IPS DF 6.9 (cell line): ENCODE measurements at places on chromosomes 2 and 18.

- no peak for DNase-seq
These were observed 204.9 kb downstream of the PTGR3 start for GRCh38 chr18:75003764-75004690.

GRCh38 chr2:15768615-15769014, 171.7 kb upstream of the MYCN start:
- no peak for DNase-seq

- no peak for DNase-seq
These were observed 43.8 kb upstream of the ZNF516 start for GRCh38 chr18:76538846-76539245.

DNA sequence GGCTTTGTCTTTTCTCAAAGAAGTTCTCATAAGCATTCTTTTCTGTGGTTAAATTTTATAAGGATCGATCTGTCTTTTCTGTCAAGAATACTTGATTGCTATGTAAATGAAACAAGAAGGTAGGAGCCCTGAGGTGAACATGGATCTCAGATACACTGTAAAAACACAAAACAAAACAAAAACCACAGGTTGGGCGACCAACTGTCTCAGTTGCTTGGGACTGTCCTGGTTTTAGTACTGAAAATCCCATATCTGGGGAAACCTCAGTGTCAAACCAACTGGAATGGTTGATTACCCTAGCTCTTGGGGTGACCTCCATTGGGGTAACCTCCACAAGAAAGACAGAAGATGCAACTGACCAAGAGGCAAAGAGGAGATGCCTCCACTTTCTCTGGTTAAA, 55.8 kb upstream of the TMEM178A start:
- no peak for DNase-seq

DNA sequence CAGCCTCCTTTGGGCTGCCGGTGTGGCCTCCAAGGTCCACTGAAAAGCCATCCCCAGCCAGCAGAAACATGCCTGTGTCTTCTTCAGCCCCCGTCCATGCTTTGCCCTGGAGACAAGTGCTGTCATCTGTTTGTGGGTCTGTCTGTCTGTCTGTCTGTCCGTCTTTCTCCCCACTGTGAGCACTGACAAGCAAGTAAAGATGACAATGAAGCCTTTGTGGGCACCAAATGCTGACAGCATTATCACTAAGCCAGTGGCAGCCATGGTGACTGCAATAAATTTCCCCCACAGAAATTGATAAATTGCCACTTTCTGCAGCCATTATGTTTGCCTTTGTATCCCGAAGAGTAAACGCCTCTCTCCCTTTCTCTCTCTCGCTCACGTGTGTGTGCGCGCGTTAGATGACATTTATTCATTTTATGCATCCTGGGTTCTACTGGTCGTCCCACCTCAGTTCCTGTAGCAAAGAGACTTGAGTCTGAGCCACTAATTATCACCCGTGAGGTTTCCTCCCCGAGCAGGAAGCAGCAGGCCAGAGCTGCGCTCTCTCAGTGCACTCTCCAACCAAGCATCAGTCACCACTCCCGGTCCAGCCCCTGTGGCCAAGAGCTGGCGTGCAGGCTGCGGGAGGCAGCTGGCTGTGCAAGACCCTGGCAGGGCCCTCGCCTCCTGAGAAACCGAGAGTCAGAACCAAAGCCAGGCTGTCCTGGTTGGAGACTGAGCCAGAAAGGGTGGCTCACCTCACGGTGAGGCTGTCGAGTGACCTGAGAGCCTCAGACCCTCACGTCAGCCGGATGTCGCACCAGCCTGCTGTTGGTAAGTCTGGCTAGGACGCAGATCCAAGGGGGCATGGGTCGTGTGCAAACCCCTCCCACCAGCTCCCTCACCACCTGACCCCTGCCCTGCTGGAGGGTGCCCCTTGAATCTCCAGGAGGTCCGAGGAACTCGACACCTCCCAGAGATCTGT, 6.9 kb downstream of the STEAP3 start:
- DNase-seq: no peak

GRCh38 chr18:23495723-23496440, 7.4 kb upstream of the RMC1 start:
- no peak for DNase-seq

GRCh38 chr2:99380376-99381010, 43.3 kb downstream of the EIF5B start:
- no peak for DNase-seq

DNA sequence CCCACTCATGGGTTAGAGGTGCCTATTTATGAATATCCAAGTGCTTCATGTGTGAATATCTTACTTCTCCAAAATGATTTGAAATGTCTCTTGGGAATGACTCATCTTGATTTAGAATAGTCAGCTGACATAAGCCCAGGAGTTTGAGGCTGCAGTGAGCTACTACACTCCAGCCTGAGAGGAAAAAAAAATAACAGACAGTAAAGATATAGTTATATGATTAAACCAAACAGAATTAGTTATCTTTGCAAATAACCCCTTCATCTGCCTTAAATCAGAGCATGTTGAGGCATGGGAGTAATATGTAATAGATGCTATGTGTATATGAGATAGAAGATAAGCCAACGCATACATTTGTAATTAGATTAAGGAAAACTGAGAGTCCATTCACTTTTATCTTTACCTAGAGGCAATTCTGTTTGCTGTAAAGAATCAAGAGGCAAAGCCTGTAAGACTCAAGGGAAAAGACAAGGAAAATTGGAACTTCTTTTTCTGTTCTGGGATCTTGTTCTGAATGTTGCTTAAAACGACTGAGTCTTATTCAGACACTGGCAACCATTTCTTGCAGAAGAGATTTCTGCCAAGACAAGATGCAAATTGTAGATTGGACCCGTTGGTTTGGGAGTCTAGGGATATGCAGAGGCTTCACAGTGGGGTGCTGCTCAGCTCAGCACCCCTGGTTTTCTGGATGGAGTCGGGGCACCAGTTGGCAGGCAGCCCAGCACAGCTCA, 104.4 kb downstream of the LIPG start:
- DNase-seq: no peak

- no peak for DNase-seq
These were observed 278.0 kb upstream of the MGAT5 start for GRCh38 chr2:133975676-133976428.

- no peak for DNase-seq
These were observed 122.6 kb downstream of the WDPCP start for GRCh38 chr2:63465633-63466032.

DNA sequence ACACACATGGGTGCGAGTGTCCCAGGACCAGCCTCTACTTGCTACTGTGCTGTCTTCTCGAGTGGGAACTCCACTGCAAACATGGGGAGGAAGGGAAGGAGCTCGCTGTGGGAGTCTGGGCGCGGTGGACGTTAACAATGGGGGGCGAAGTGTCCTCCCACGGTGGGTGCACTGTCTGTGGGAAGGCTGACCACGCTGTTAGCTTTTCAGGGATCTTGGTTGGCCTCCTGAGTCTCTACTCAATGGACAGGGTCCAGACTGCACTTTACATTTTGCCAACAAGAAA, 146.7 kb downstream of the MBP start:
- DNase-seq: no peak

GRCh38 chr2:72803151-72803550, 22.7 kb downstream of the EXOC6B start:
- DNase-seq: no peak

GRCh38 chr18:22559414-22560274, 141.9 kb upstream of the CTAGE1 start:
- no peak for DNase-seq

- no peak for DNase-seq
These were observed 629.9 kb upstream of the ACVR2A start for GRCh38 chr2:147214914-147215313.

DNA sequence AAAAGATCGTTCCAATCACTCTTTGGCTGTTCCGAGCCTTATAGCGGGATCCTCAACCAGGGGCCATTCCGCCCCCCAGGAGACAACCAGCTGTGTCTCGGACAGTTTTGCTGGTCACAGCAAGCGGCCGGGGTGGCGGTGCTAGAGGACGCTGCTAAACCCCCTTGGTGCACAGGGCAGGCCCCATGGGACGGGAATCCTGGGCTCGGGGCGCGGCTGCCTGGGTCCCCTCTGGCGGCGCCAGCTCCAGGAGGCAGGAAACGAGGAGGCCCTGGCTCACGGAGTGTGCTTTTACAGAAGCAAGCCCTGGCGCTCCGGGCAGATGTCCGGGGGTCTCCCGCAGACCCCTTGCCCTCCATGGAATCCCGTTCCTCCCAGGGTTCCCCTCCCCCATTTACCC, 22.1 kb downstream of the SCYGR8 start:
- DNase-seq: no peak

GRCh38 chr2:57597940-57598339, 448.7 kb upstream of the VRK2 start:
- no peak for DNase-seq

GRCh38 chr18:13241893-13242175, 23.3 kb downstream of the LDLRAD4 start:
- no peak for DNase-seq

DNA sequence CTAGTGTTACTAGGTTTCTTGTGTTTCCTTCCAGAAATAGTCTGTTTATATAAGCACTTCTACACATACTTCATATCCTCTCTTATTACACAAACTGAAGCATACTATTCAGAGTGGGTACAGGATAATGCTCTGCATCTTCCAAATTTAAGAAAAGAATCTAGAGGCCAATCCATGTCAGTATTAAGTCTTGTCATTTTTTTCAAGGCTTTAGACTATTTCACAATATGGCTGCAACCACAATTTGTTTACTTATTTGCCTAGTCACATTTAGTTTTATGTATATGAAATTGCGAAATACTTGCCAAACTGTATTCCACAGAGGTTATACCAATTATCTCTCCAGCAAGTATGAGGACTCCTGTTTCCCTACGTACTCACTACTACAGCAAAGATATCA, 27.9 kb downstream of the IWS1 start:
- no peak for DNase-seq

DNA sequence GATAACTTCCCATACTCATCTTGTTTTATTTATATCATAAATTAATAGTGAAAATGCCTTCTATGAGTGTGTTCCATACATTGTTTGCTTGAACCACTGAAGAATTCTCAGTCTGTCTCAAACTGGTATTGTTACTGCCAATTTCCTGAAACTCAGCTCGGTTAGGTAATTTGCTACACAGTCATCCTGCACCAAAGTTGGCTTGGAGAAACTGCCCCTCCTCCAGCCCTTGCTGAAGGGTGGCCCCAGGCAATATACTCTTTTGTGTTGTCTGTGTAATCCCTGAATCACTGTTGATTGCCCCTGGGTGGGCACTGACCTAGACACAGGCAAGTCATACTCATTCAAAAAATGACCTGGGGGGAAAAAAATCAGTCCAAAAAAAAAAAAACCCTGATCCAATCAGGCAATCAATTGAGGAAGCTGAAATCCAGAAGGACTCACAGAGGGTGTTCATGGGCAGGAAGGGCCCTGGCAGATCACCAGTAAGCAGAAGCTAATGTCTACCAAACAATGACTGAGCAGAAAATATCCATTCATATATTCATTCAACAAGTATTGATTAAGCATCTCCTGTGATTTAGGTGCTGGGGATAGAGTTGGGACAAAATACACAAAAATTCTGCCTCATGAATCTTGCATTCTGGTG, 3.8 kb upstream of the SESTD1 start:
- no peak for DNase-seq

GRCh38 chr2:176251928-176252327, 17.3 kb upstream of the MTX2 start:
- no peak for DNase-seq

- no peak for DNase-seq
These were observed 211.5 kb downstream of the IKZF2 start for GRCh38 chr2:212939777-212940531.

GRCh38 chr2:23566241-23567142, 181.5 kb downstream of the KLHL29 start:
- no peak for DNase-seq

DNA sequence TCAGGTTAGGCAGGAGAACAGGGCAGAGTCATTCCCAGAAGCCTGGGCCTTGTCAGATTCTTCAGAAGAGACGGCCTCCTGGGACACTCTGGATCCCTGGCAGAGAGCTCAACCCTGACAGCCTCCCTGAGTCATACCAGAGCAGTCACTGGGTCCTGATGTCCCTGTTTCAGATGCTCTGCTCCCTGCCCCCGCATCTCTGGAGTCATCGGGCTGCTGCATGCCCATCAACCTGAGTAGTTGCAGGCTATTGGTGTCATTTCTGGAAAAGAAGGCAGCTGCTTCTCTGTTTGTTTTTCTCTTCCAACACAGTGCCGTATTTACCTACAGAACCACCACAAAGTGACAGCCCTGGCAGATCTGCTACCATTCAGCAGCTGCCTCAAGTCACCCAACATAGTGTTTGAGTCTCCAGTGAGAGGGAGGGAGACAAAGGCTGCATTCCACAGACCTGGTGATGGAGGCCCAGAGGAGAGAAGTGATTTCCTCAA, 145.1 kb downstream of the B3GNT2 start:
- DNase-seq: no peak

DNA sequence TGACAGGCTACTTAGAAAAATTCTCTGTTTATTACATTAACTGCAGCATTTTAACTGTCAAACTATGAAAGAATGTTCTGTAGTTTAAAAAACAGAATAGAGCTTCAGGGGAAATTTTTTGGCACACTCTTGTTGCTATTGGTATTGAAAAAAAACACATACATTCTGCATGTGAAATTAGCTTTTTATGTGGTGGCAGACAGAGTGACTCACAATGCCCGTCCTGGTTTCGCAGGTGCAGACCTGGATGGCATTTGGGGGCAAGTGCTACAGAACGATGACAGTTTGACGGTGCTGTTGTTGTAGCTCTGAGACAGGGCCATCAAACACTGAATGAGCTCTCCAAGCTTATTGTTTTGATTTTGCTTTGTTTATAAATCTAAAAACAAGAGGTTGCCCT, 105.0 kb upstream of the MAP3K20 start:
- no peak for DNase-seq

DNA sequence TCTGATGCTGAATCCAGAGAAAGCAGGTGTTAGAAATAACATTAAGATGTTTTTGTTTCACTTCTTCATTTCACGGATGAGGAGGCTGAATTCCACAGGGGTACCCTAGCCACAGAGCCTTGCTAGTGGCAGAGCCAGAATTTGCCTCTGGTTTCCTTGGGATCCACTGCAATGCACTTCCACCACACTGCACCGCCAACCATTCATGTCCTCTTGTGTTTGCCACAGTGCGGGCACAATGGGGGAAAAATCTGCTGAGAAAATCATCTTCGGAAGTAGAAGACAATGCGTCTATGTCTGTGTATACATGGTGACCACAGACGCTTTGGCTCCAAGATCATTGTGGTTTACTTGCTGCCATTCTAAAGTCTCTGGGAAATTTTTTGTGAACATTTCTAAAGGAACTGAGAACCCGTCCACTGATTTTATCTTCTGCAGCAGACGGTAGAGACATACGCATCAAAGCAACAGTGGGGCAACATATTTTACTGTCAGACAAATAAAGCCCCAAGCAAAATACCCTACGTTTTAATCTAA, 14.9 kb downstream of the ICOS start:
- no peak for DNase-seq

DNA sequence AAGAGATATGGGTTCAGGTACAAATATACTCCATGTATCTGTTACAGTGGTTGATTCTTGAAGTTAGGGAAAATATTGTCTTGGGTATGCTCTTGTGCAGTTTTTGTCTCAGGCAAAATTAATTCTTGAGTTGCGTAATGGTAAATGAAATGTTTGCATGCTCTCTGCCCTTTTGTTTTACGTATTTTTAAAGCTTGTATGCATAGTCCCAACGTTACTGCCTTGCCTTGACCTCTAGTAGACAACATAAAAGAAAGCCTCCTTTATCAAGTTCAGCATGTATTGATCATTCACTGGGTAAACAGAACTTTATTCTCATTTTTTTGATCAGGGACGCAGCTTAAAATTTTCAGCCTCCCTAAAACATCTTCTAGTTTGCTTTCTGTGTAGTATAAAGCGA, 283.1 kb downstream of the THSD7B start:
- no peak for DNase-seq
